ENCODE measurements at places on chromosomes 16 and 17.

DNA sequence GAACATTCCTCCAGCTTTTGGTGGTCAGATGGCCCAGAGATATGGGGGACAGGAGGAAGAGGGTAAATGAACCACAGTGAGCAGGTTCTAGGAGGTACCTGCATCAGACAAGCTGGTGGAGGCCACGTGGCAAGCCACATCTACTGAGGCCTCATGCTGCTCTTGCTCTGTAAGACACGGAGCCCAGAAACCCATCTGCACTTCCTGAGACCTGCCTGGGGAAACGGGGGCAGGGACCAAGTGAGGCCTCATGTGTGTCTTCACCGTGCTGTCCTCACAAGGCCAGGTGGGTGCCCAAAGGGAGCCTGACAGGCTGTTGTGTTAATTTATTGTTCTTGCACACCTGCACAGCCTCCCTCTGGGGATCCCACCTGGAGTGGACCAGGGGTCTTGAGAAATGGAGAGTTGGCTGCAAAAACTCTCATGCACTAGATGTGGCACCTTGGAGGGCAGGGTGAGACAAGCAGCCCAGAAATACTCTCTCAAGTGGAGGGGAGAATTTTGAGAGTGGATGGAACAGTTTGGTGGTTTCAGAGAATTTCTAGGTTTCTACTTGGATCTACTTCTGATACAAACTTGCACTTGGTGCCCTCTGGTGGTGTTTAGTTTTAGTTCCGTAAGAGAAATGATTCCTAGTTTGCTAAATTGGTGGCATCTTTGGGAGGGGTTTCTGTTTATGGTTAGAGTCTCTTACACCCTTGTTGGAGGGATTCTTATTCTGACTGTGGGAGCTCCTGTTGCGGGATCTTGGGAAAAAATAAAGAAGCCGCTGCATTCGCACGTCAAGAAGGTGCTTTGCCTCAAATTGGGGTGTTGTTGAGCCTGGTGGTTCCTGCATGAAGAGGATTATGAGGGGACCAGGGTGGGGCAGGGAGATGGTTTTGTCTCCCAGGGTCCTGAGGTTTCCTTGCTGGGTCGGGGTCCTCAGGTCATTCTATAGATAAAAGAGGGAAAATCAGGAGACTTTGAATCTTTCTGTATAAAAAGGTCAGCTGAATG lies 47.5 kb downstream of the SLC6A2 start:
- peak; percentile 23 for DNase-seq

- DNase-seq, result no peak
Observed at GRCh38 chr16:27596411-27596810, 46.5 kb downstream of the KATNIP start.

DNA sequence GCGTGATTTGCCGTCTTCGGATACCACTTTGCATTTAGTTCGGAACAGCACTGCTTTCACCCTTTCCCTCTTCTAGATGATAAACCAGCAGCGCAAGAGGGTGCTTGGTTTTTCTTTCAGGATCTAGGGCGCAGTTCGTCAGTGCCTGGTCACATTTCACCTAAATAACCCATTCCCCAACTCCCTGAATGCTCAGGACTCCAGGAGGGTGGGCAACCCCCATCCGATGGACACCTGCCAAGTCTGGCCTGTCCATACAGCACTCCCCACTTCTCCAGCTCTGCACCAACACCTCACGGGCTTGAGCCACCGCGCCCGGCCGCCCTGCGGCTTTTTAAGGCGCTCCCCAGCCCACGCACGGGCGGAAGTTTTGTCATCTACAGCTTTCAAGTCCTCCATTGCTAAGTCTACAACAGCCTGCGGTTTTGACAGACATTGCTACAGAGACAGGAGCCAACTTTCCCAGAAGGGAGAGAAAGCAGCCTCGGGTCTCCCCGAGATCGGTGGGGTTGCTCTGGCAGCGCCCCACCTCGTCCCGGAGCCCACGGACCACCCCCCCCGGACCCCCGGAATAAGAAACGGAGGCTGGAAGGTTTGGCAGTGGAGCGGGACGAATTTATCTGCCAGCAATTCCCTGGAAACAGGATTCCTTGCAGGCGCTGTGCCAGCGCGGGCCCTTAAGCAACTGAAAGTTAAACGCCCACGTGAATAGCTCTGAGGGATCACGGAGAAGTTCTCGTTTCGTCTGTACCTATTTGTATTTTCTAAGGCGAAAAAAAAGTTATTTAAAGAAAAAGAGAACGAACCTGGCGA lies 38.6 kb upstream of the SLFN13 start:
- DNase-seq, result peak; percentile 36

DNA sequence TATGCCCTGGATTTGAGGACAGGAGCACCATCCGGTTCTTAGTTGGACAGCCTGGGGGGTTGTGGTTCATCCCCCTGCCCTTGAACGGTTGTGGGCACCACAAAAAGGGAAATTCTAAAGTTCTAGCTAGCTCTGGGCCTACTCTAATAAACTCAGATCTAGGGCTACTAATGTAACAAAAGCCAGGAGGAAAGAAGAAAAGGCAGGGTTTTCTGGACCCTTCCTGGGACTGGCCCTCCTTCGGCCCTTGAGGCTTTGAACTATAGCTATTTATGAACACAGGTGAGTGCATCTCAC lies 15.1 kb downstream of the ETV4 start:
- no peak for DNase-seq

GRCh38 chr16:28258567-28258966 lies 33.8 kb upstream of the SBK1 start:
- no peak for DNase-seq

GRCh38 chr17:10618202-10618635 lies 38.9 kb downstream of the MYH3 start:
- DNase-seq, result no peak

DNA sequence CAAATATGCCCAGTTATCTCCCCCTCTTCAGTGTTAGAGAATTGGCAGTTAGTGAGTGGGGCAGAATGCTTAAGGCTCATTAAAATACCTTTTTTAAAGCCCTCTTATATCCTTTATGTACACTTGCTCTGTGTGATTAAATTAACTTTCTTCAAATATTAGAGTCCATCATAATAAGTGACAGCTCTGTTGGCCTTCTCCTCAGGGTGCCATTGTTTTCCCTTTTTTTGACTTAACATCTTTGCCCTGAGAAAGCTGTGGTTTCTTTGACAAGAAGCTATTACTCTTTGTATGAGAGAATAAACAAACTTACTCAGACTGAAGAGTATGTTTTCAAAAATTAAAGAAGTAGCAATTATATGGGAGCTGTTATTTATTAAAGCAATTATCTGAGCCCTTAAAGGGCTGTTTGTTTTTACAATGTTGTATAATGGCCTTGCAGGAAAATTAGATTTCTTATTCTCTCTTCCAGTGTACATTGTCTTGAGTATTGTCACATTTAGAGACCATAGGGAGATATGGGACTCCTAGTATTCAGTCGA lies 13.4 kb downstream of the RBBP6 start:
- no peak for DNase-seq

- no peak for DNase-seq
Observed at GRCh38 chr16:46568472-46569230, 52.5 kb downstream of the SHCBP1 start.

DNA sequence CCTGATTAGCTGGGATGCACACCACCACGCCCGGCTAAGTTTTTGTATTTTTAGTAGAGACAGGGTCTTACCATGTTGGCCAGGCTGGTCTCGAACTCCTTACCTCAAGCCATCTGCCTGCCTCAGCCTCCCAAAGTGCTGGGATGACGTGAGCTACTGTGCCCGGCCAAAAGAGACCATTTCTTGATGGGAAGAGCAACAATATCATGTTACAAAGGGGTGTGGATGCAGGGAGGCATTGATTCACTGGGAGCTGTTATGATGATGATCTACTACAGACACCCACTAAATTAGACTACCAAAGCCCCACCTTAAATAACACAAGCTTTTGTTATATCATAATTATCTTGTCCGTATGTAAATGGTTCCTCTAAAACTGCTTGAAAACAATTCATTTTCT lies 81.4 kb upstream of the PSMD7 start:
- no peak for DNase-seq

DNA sequence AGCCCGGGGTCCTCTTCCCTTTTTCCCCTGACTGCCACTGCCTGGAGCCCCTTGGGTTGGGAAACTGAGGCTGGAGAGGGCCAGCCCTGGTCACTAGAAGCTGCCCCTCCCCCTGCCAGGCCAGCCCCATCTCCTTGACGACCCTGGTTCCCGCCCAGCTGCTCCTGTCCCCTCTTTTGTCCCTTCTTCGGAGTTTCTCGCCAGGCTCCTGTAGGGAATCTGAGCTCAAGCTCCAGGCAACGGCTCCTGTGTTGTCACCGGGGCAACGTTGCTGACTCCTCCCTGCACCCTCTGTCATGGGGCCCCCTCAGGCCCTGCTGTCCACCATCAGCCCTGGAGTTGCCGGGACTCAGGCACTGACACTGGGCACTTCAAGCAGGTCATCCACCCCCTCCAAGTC lies 5.7 kb downstream of the LLGL1 start:
- no peak for DNase-seq

DNA sequence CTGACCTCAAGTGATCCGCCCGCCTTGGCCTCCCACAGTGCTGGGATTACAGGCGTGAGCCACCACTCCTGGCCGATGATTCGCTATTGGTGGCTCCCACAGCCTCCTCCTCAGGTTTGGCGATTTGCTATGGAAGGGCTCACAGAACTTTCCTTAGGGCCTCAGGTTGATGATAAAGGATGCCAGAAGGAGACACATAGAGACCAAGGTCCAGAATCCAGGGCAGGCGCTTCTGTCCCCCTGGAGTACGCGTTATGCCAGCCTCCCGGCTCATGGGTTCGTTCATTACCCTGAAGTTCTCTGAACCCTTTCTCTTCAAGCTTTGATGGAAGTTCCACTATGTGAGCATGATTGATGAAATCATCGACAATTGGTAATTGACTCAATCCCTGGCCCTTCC lies 19.9 kb downstream of the LGALS3BP start:
- no peak for DNase-seq

DNA sequence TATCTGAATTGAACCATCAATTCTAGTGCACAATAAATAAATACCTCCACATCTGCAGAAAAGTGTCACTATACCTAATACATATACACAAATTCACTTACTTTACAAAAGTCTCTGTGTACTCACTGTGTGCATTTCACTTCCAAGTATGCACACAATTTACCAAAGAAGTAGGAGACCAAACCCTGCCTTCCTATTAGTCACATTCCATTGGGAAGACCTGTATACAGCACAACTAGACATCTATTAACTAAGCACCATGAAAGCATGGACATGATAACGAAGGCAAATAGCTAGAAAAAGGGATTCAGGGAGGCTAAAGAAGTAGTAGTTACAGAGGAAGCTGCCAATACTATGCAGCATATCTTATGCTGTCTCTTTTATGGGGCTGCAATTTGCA lies 139.5 kb downstream of the SNX11 start:
- DNase-seq, result no peak

GRCh38 chr16:52547004-52547833 lies at the start of gene TOX3:
TSS of gene TOX3 (minus strand) at chr16:52547143. CDS start at chr16:52546723, 420 bp downstream.
- no peak for DNase-seq

- DNase-seq, result no peak
Observed at GRCh38 chr16:74079232-74079586, 217.4 kb upstream of the PSMD7 start.

- DNase-seq, result no peak
Observed at GRCh38 chr17:32935726-32936125, 7.8 kb downstream of the TMEM98 start.

GRCh38 chr16:54061454-54061853 lies 225.1 kb downstream of the IRX3 start:
- DNase-seq, result no peak

GRCh38 chr17:79306424-79307318 lies 232.0 kb downstream of the ENGASE start:
- no peak for DNase-seq

- peak; percentile 61 for DNase-seq
Observed at GRCh38 chr17:60142872-60143499, 6.8 kb upstream of the CA4 start.

DNA sequence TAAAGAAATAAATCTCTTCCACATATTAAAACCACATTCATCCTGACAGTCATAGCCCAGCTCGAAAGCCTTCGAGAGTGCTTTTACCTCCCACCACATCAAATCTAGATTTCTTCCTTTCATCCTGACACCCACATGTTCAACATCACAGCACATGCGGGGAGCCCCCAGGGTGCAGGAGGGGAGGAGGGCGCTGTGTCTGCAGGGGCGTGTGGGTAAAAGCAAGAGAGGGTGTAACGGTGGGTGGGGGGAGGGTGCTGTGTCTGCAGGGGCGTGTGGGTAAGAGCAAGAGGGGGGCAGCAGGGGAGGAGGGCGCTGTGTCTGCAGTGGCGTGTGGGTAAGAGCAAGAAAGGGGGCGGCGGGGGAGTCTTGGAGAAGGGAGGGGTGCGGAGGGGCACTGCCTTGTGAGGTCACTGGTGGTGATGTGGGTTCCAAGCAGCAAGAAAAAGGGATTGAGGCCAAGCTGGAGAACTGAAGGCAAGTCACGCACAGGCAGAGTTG lies 34.7 kb downstream of the ADCY9 start:
- no peak for DNase-seq

- no peak for DNase-seq
Observed at GRCh38 chr17:19287651-19288050, 50.5 kb downstream of the EPN2 start.

DNA sequence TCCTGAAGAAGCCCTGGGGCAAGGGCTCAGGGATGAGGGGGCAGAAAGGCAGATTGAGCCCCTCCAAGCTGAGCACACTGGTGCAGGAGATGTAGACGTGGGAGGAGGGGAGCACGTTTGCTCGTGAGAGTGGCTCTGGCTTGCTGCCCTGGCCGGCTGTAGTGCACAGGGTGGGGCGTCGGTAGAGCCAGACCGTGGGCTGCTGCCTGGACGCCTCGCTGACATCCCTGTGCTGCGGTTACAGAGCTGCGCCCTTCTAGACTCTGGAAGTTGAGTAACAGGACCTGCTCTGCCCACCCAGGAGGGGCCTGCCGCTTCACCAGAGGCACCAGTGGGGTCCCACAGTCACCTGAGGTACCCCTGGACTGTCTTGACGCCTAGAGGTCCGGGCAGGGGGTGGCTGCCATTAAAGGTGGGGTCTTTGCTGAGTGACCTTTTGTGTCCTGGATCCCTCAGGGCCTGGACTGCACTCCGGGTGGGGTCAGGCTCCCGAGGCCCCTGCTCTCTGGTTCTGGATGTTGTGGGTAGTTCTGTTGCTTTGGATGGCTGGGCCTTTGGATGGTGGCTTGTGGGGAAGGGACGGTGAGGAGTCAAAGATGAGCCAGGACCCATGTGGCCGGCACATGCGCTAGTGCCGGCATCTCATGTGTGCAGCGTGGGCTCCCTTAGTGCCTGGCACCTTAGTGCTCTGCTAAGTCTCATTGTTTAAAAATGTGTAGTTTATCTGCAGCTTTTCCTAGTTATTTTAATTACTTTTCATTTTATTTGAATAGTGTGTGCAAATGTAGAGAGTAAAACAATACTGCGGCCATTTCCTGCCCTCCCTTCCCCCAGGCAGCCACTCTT lies 41.7 kb downstream of the PGS1 start:
- no peak for DNase-seq

DNA sequence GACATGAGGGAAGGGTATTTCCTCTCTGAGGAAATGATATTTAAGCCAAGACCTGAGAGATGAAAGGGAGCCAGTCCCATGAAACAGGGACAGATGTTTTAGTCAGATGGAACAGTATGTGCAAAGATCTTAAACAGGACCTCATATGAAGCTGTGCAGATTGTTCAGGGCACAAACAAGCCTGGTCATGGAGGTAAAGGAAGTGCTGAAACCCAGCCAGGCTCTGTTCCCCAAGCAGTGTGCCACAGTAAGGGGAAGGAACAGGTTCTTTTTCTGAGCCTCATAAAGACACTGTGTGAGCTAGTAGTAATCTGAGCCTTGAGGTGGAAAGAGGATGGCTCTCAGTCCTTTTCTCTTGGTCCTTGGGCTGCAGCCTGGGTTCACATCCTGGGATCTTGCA lies 159.9 kb downstream of the ANKFN1 start:
- DNase-seq, result no peak

- DNase-seq, result no peak
Observed at GRCh38 chr17:6023036-6023831, 46.9 kb upstream of the WSCD1 start.

- DNase-seq, result no peak
Observed at GRCh38 chr16:11801481-11802021, 4.5 kb upstream of the ZC3H7A start.
